ENCODE measurements at places on chromosomes 16 and 17. TPM values are rescaled to one million over a fixed set of nuclear protein-coding genes. Genes with fewer than 3 reads are reported as not detected.

Gene FGF11
- 0.68 TPM for total RNA-seq

Gene CPHXL2
- not detected for total RNA-seq

Gene KCNJ12
- total RNA-seq = 0.21 TPM

Gene TMC7
- 0.33 TPM for total RNA-seq

Gene KRTAP4-3
- not detected for total RNA-seq

DNA sequence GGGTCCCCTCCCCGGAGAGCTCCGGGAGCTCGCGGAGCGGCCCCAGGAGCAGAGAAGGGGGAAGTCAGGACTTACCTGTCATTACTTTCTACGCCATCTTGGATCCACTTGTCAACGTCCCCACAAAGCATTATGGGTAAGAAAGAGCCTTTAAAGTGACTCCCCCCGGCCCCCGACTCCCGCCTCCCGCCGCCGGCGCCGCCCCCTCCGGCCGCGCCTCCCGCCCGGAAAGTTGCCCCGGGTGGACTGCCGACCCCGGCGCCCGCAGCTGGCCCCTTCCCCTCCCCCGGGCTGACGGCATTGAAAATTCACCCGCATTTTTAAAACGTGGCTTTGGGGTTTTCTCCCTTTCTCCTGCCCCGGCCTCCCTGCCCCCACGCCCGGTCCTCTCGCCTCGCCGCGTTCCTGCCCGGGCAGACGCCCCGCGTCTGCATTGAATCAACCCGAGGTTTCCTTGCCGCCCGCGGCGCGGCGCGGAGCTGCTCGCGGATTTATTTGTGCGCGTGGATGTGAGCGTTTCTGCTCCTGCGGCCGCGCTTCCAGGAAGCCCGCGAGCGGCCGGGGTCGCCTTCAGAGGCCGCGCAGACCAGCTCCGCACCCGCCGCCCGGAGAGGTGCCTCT lies at the start of gene HELZ:
HELZ (minus strand) TSS at position 124 of the 621 bp plus-strand sequence. CDS start 26,392 bp downstream, outside the sequence.
- peak; percentile 88 for DNase-seq

GRCh38 chr17:352421-353212 lies at the start of gene RPH3AL:
TSS of gene RPH3AL (minus strand) at chr17:352807. CDS start at chr17:327543, 25,264 bp downstream.
- DNase-seq = peak; percentile 87

DNA sequence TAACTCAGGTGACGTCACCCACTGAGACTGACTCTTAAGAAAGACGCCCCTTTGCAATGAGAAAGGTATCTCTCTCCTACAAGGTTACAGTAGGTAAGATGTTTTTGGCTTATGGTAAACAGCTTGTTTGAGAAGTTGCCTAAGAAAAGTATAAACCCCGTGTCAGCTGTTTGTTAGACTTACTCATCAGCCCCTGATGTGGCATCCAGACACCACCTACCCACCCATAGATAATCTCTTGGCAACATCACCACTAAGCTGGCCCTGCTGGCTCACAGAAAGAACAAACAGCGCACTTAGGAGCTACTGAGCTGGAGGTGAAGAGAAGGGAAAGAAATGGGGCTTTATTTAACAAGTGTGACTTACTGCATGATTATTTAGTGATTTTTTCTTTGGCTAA lies 121.0 kb downstream of the PARN start:
- no peak for DNase-seq
